ENCODE measurements at places on chromosomes 1 and 21. TPM values are rescaled to one million over a fixed set of nuclear protein-coding genes. Genes with fewer than 3 reads are reported as not detected.

Gene IFI44
- total RNA-seq = 63.2 TPM

DNA sequence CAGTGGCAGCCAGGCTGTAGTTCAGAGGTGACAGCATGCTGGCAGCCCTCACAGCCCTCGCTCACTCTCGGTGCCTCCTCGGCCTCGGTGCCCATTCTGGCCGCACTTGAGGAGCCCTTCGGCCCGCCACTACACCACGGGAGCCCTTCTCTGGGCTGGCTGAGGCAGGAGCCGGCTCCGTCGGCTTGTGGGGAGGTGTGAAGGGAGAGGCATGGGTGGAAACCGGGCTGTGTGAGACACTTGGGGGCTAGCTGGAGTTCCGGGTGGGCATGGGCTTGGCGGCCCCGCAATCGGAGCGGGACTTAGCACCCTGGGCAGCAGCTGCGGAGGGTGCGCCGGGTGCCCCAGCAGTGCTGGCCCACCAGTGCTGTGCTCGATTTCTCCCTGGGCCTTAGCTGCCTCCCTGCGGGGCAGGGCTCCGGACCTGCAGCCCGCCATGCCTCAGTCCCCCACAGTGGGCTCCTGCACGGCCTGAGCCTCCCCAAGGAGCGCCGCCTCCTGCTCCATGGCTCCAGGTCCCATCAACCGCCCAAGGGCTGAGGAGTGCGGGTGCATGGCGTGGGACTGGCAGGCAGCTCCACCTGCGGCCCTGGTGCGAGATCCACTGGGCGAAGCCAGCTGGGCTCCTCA is 396.8 kb downstream of the FAM72C start:
- no peak for DNase-seq

- no peak for DNase-seq
Measured at GRCh38 chr1:157173900-157174410, 35.8 kb upstream of the ETV3 start.

GRCh38 chr21:26843933-26844257 is 1.3 kb downstream of the ADAMTS1 start:
- DNase-seq = no peak

GRCh38 chr1:145908653-145909052 is 1.2 kb downstream of the ITGA10 start:
- no peak for DNase-seq

GRCh38 chr1:20329793-20330542 is 39.3 kb downstream of the VWA5B1 start:
- peak; percentile 39 for DNase-seq

Gene RGSL1
- not detected for total RNA-seq

GRCh38 chr1:56452027-56453011 is 127.0 kb downstream of the PLPP3 start:
- DNase-seq = no peak

DNA sequence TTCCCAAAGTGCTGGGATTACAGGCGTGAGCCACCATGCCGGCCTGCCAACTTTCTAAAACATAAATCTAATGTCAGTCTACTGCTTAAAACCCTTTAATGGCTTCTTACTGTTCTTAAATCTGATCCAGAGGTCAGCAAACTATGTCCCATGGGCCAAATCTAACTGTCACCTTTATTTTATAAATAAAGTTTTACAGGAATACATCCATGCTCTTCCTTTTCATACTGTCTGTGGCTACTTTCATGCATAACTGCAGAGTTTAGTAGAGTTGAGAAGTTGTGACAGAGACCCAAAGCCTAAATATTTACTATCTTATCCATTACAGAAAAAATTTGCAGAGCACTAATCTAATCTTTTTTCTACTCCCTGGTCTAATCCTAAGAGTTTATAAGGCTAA is 3.8 kb downstream of the ERI3 start:
- DNase-seq = no peak

- DNase-seq = peak; percentile 74
Measured at GRCh38 chr1:206658264-206658980, 23.1 kb downstream of the DYRK3 start.

Gene DUSP23
- total RNA-seq = 71.1 TPM

DNA sequence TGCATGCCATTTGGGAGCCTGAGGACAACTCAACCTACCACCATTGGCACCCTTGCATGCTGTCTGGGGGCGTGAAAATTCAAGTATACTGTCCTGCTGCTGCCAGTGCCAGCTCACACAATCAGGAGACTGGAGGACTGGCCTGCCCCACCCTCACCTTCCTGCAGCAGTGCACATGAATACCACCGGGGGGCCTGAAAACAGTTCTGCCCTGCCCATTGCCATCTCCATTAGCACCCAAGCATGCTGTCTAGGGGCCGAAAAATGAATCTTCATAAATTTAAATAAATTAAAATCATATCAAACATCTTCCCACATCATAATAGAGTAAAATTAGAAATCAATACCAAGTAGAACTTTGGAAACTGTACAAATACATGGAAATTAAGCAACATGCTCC is 322.1 kb upstream of the TMPRSS15 start:
- no peak for DNase-seq

DNA sequence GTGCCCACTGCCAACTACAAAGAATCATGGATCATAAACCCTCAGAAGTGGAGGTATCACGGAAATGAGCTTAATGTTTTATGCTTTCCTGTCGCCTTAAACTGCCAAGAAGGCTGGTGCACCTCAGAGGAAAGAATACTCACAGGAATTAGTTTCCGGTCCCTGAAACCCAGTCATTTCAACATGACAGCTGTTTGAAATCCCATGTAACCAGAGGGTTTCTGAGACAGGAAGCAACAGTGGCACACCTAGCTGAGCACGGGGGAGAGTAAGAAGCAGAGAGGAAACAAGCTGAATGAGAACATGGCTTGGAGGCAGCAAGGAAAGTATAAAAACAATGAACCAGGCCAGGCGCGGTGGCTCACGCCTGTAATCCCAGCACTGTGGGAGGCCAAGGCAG is 3.9 kb downstream of the JAK1 start:
- no peak for DNase-seq

GRCh38 chr1:201570886-201571624 is 32.1 kb downstream of the NAV1 start:
- peak; percentile 52 for DNase-seq

- no peak for DNase-seq
Measured at GRCh38 chr1:111821121-111821745, 65.5 kb downstream of the DDX20 start.

Gene RXFP4
- not detected for total RNA-seq

GRCh38 chr1:220243947-220244346 is 28.3 kb downstream of the RAB3GAP2 start:
- DNase-seq = no peak

Gene DMBX1
- total RNA-seq = not detected

DNA sequence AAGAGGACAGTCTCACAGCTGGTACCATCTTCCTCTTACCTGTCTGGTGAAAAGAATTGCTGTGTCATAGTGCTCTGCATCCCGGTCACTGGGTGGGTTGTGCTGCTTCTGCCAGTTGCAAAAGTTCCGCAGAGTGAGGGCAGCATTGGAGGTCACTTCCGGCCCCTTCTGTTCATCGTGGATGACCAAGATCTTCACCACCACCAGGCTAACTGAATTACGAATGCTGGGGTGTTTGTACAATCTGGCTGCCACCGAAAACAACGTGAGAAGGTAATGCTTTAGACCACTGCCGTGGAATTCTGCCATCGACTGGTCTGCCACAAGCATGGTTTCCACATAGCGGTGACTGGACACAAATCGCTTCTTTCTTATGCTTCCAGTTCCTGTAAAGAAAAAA is 2.9 kb downstream of the ADAMTS1 start:
- no peak for DNase-seq

Gene OR2T27
- total RNA-seq = not detected

DNA sequence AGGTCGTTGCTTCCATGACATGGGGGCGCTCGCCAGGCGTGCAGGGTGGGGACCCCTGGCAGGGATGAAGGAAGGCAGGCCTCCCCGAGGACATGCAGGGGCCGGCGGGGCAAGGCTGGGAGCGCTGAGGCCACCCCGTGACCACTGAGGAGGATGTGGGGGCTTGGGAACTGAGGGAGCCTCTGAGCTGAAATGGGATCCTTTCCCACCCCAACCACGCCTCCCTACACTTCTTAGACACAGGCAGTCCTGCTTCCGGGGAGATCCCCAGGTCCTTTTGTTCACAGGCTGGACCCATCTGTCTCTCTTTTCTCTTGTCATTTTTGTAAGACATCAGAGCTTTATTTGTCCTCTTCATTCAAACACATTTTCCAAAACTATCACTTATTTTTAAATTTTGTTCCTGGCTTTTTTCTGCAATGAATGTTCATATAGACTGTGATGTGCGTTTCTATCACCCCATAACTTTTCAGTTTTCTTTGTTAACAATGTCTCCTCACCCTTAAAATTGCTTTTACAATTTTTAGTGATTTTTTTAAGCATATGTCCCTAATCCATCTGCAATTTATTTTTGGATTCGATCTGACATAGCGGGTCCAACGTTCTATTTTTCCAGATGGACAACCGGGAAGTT is 156.7 kb upstream of the BACE2 start:
- DNase-seq = no peak

DNA sequence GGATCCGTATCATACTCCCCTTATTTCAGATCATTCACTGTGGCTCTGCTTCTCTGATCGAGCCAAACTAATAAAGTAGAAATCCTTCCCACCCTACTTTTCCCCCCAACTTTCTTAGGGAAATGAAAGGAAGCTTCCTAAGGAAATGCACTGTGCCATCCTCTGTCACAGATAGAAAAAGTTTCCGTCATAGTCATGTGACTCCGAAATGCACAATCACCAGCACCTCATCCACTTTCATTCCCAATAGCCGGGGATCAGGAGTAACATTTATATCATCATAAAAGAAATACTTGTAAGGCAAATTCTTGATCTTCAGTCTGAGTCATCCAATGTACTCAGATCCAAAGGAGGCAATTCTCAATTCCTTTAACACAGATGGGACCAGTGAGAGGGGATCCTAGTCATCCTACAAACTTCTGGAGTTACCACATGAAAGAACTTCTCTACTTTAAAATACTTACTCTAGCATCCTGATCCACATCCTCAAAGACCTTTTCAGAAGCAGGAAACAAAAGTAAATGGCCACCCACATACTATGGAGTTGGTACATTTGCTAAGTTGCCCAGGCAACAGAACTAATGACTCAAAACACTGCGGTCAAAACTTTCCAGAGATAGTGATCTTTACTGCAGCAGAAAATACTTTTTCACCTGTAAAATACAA is 97.8 kb upstream of the ZC3H11B start:
- DNase-seq = no peak

DNA sequence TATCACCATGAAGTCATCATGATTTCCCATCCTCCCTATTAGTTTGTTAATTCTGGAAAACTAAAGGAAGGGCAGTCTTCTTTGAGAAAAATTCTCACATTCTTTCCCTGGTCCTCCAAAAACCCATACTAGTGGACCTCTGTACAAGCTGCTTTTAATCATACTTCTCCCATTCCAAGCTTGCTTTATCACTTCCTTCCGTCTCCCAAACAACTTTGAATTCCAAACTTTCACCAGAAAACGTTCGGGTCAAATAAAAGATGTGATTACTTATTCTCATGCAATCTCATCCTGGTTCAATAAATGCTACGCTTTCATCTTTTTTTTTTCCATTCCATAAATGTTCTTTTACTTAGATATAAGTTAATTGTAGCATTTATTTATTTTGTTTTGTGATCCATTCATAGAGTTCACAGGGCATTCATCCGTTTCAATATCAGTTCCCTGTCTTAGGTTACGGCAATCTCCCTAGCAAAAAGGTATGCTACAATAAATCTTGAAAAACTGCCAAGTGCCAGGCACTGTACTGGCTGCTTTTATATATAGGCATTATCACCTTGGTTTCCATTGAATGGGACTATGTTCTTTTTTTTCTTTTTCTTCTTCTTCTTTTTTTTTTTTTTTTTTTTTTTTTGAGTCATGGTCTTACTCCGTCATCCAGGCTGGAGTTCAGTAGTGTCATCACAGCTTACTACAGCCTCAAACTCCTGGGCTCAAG is 100.2 kb upstream of the GREM2 start:
- no peak for DNase-seq

Gene OR2L13
- total RNA-seq = not detected

Gene ALX3
- total RNA-seq = not detected

Gene EFHD2
- 64.3 TPM for total RNA-seq

Data from upper lobe of right lung (tissue), 1 donor.